ENCODE measurements at places on chromosomes 6 and 20.

DNA sequence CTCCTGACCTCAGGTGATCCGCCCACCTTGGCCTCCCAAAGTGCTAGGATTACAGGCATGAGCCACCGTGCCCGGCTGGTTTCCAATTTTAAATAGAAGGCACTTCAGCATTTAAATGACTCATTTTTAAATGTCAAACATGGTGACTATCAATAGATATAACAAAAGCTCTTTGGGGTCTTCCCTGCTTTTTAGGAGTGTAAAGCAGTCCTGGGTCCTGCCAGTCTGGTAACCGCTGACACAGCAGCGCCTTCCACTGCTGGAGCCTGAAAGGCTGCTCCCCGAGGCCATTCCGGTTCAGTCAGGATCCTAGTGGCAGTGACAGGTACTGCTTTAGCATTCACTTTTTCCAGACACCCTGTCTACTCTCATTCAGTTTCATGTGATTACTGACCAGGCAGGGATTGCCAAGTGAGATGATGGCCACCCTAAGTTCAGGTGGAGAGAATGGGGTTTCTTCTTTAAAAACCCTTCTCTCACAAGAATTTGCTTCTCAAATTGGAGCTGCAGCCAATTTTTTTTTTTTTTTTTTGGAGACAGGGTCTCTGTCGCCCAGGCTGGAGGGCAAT is 5.1 kb downstream of the DIDO1 start:
- no peak for DNase-seq

DNA sequence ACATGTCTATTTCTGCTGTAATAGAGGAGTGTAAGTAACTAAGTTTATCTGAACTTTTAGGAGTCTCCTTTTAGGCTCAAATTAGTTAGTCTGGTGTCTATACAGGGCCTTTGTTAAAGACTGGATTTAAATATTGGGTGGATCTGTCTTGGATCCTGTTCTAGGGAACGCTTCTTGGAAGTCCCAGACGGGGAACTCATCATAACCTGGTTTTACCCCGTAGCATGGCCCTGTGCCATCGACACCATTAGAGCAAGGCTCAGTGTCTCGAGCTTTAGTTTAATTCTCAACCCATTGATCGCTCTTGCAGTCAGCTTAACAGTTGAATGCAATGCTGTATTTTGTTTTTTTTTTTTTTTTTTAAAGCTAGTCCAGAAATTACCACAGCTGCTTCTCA is 89.9 kb downstream of the CARMIL1 start:
- DNase-seq = no peak

- no peak for DNase-seq
Measured at GRCh38 chr6:158816329-158816728, 2.8 kb downstream of the EZR start.

- no peak for DNase-seq
Measured at GRCh38 chr6:3911130-3911529, 62.0 kb downstream of the FAM50B start.

DNA sequence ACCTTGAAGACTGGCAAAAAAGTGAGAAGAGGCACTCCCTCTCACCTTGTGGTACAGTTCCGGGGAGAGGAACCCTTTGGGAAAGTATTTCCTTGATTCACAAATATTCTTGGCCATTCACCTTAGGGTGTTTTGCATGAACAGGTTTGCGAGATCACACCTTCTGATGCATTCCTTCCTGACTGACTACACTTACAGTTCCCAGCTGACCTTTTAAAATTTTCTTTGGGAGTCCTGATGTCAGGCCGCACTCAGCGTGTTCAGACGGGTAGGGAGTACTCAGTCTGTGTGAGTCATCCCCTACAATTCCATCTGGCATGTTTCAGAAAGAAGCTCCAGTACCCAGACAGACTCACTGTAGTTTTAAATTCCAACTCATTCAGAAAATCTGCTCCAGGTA is 1.7 kb downstream of the ADGRF4 start:
- no peak for DNase-seq

- DNase-seq = peak; percentile 41
Measured at GRCh38 chr6:24543683-24544082, 48.9 kb downstream of the ALDH5A1 start.

GRCh38 chr20:51727872-51728271 is 40.3 kb downstream of the ATP9A start:
- no peak for DNase-seq

DNA sequence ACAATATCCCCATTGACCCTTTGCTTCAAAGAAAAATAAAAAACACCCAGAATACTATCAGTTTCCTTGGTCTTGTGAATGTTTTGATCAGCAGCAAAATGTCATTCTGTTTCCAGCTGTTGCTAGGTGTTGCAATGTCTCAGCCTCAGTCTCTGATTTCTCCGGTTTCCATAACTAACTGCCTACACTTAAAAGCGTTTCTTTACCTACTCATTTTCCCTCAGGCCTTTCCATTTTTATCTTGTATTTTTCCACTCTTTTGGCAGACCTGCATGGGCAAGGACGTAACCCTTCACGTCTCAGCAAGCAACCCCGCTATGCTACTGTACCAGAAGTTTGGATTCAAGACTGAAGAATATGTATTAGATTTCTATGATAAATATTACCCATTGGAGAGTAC is 49.4 kb downstream of the KAT14 start:
- no peak for DNase-seq

- no peak for DNase-seq
Measured at GRCh38 chr6:9504191-9504590, 910.7 kb downstream of the TFAP2A start.

DNA sequence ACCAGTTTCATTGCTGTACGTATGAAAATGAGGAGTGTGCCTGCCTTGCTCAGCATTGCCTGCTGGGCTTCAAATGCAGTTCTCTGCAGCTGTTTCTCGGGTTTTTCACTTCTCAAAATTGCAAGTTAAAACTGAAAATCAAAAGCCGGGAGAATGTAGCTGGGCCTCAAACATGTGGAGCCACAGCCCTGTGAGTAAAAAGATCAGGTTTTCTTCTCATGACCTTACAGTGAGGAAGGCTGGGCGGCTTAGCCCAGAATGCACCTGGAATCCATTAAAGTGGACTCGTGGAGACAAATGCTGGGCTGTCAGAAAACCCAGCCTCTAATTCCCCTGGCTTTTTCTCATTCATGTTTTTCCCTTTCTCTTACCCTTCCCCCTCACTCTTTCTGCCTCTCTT is 34.4 kb downstream of the DSE start:
- DNase-seq = no peak

GRCh38 chr6:21265034-21265729 is 328.4 kb upstream of the SOX4 start:
- DNase-seq = no peak

GRCh38 chr6:94462231-94462630 is 1042.9 kb upstream of the EPHA7 start:
- DNase-seq = no peak

DNA sequence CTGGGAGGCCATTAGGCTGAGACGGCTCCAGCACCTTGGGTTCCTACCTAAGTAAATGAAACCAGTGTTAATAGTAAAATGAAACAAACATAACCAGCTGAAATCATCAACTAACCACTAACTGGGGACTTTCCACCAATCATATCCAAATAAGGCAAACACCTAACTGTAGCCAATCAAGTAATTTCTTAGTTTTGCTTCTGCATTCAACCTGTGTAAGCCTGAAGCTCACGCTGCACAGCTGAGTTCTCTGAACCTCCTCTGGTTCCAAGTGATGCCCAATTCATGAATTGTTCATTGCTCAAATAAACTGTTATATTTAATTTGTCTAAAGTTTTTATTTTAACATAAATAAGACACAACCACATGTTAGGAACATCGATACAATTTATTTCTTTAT is 22.5 kb downstream of the KLHL32 start:
- no peak for DNase-seq

GRCh38 chr6:29887330-29887818 is 55.0 kb upstream of the HLA-A start:
- DNase-seq = peak; percentile 26

DNA sequence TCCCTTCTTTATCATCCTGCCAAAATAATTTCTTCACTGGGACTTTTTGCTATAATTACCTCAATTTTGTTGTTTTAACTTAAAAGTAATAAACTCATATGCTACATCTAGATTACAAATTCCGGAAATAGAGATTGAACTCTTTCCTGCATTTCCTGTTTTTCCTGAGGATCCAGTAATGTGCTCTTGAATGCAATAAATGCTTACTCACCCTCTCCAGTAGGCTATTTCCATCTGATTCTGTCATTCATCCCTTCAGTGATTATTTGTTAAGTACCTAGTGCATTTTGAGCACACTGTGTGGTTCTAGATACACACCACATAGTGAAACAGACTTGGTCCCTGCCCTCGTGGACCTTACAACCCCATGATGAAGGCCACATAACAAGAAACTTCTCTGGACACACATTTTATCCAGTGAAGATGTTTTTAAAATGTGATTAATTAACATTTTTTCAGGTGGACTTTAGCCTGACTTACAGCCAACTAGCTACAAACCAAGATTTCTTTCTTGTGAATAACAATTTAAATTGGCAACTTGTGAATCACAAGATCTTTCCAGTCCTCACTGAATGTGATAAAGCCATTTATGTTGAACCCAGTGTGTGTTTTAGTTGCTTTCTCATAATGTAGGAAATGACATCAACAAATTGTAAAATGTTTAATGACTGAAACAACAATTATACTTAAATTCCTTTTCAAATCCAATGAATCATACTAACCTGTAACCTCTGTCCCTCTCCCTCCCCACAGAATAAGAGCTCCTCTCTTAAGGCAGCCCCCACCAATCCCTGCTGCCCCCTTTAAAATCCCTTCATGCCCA is 272.3 kb downstream of the KHDC1L start:
- DNase-seq = no peak
